ENCODE measurements at places on chromosomes 6 and 20.

DNA sequence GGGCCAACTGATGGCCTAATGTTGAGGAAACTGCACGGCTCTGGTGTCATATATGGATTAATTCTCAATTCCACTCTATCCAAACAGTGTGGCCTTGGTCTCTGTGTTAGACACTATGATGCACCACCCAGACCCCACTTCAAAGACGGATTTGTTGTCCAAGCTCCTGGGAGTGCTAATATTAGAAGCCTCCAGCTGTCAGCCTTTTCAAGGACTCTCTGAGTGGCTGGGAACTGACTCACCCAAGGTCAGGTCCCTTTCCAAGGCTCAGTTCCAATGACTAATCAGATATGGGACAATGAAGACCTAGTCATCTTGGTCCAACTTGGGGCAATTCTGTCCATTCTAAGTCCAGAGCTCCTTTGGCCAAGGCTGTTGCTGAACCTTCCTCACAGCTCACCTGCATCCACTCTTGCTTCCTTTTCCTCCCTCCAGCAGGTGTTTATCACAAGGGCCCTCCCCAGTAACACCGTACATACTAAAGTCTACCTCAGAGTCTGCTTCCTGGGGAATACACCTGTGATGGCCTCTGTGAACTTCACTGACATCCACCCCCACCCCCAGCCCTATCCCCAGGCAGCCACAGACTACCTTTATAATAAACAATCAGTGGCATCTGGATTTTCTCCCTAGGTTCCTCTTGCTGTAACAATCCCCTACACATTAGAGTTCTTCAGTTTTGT is 7.2 kb upstream of the IL20RA start:
- DNase-seq, result no peak

DNA sequence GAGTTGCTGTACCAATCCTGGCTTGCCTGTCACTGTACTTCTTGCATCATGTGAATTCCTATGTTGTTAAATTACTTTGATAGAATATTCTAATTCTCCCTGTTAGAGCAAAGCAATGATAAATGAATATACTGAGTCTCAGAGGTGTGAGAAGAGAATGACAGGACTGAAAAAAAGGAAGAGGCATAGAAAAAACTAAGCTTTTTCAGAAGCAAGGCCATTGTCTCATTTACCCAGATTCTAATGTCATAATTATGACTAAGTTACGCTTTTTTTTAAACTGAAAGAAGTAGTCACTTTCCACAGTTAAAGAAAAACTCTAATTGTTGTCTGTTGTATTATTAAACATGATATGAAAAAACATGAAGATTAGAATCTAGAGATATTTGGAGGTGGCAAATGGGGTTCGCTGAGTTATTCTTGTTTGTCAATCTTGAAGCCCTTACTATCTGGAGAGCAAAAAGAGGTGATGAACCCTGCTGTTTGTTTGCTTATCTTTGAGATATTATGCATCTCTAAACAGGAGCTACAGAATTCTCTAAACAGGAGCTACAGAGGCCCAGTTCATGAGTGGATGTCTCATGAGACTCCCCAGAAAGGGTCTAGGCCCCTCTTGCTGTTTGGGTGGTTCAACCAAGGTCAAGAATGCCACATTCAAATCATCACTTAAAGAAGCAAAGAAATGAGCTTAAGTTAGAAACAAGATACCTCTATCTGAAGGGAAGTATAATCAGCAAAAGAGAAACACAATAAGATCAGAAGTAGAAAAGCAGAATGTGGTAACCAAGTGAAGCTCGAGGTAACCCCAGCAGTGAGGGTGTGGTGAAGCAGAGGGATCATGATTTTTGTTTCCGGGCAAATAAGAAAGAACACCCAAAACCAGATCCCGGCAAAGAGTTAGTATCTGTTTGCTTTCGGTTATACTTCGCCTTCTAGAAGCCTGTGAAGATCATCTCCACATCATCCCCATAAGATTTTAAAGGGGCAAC is 33.3 kb upstream of the THEMIS start:
- DNase-seq, result no peak

DNA sequence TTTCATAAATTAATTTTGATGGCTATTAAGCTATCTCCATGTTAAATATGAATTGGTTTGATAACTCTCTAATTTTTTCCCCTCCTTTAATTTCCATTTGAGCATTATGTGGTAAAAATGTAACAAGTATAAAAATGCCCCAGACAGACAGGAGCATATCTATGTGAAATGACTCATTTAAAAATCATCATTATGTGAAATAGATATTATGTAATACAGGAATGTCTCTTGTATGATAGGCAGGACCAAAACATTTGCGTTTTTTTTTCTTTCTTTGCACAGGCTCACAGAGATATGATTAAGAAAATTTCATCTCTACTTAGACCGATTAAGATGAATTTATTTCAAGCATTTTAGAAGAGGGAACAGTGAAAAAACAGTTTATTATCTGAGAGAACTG is 95.8 kb downstream of the AKAP7 start:
- DNase-seq, result no peak

GRCh38 chr20:1265226-1265915 is 723 bp upstream of the SNPH start:
- DNase-seq, result no peak

GRCh38 chr20:4011226-4011975 is 4.0 kb downstream of the RNF24 start:
- DNase-seq, result no peak

DNA sequence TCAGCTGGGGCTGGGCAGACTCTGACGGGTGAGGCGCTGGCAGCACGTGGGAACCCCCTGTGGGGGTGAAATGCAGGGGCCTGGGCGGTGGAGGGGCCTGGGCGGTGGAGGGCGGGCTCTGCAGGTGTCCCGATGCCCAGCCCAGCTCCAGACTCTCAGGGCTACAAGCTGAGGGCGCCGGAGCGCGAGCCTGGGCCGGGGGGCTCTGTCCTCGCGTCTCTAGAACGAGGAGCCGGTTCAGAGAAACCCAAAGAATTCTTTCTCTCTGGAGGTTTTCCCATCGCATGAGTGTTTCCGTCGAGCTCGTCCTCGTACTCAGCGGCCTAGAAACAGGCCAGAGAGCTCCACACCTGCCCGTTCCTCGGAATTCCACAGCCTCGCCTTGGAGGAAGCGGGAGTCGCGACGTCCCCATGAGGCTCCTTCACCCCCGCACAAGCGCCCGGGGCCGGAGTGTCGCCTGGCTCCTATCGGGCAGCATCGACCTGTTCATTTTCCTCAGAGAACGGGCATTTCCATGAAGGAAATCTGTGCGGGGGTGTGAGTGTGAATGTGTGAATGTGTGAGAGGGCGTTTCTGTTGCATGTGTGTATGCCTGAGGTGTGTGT is 76.9 kb downstream of the SMOC2 start:
- DNase-seq, result no peak

GRCh38 chr6:24356310-24356973 is 1.4 kb downstream of the DCDC2 start:
- DNase-seq, result no peak

- DNase-seq, result no peak
Observed at GRCh38 chr6:40732878-40733277, 145.7 kb upstream of the LRFN2 start.

- DNase-seq, result no peak
Observed at GRCh38 chr6:51678905-51679620, 408.4 kb downstream of the PKHD1 start.

GRCh38 chr20:20410678-20411077 is 42.8 kb downstream of the INSM1 start:
- peak; percentile 20 for DNase-seq

- no peak for DNase-seq
Observed at GRCh38 chr6:145228962-145229582, 506.2 kb downstream of the EPM2A start.

- DNase-seq, result no peak
Observed at GRCh38 chr6:16338577-16339264, 100.3 kb downstream of the GMPR start.

DNA sequence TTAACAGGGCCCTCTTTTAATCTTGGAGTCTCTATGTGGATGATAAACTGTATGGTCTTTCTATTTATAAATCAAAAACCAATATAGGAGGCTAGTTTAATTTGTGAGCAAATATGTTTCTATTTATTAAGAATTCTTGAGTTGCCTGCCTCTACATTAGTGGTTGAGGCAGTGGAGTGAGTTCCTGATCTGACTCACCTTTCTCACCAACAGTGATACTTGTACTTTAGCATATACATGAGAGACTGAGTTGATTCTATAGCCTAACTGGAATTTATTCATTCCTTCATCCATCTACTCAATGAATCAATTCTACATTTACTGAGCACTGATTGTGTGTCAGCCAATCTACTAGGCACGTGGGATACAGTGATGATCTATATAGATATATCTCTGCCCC is 126.9 kb downstream of the TRMT11 start:
- no peak for DNase-seq

DNA sequence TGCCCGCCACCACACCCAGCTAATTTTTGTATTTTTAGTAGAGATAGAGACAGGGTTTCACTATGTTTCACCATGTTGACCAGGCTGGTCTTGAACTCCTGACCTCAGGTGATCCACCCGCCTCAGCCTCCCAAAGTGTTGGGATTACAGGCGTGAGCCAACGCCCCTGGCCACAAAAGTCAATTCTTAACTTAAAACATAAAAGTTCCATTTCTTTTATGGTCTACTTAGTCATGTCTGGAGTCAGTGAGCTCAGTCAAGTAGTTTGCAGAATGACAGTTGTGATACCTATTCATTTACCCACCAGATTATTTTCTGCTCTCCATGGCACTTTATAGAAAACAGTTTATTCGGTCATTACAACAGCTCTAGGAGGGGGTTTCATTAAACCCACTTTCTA is 103.1 kb upstream of the ESR1 start:
- no peak for DNase-seq

DNA sequence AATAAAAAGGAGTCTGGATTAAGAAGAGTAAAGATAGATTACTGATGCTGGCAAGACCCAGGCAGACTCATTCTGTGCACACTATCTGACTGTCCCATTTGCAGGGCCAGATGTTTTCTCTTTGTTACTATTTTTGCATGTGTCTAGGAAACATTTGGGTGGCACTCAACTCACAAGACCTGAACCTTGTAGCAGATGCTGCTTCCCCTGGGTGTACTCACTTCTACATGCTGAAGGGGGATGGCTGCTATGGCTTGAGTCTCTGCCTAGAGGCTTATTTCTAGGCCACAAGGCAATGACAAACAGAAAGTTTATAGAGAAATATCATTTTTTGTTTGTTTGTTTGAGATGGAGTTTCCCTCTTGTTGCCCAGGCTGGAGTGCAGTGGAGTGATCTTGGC is 351.4 kb downstream of the FOXA2 start:
- no peak for DNase-seq

GRCh38 chr6:125037827-125038226 is 75.6 kb downstream of the RNF217 start:
- DNase-seq, result no peak

DNA sequence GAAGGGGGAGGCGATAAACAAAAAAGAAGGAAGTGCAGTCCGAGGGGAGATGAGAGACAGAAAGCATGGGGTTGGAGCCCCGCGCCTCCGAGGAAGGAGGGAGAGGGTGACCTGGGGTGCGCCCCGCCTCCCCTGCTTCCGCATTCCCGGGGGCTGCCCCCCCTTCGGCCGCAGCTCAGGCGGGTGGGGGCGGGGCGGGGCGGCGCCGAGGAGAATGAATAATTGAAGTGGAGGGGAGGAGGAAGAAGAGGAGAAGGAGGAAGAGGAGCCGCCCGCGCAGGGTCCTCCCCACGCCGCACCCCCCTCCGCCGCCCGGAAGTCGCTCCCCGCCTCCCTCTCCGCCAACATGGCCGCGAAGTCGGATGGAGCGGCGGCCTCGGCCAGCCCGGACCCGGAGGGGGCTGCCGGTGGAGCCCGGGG is at the start of gene XKR7:
Gene XKR7, plus strand, starts transcription at position 322 of the 420 bp plus-strand sequence. Its CDS starts 25 bp downstream, at position 347.
- DNase-seq, result peak; percentile 71

- no peak for DNase-seq
Observed at GRCh38 chr6:44735630-44735963, 348.1 kb downstream of the CDC5L start.

DNA sequence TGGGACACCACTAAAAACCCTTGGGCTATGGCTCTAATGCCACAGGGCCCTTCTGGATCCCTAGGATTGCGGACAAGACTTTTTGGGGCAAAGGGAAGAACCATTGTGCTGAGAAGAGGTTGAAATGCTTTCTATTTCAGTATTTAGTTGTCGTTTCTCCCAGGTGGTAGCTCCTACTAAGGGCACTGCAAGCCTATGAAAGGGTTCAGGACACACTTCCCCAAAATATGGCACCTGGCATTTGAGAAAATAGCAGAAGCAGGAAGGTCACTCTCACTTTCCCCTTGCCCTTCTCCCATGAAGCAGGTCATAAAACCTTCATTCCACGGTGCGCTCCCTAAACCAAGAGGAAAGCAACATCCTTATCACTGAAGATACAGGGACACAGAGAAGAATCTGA is 125.4 kb upstream of the GPR6 start:
- no peak for DNase-seq

GRCh38 chr6:53645859-53646258 is 19.7 kb downstream of the KLHL31 start:
- DNase-seq, result no peak

Measured in NCI-H1436 (cell line).